ENCODE measurements at places on chromosomes 12 and 14.

- no peak for DNase-seq
Measured at GRCh38 chr12:47950856-47951468, 12.4 kb upstream of the TMEM106C start.

- DNase-seq, result no peak
Measured at GRCh38 chr14:77051116-77051515, 22.6 kb upstream of the IRF2BPL start.

- no peak for DNase-seq
Measured at GRCh38 chr12:114229150-114229549, 176.8 kb downstream of the TBX5 start.

DNA sequence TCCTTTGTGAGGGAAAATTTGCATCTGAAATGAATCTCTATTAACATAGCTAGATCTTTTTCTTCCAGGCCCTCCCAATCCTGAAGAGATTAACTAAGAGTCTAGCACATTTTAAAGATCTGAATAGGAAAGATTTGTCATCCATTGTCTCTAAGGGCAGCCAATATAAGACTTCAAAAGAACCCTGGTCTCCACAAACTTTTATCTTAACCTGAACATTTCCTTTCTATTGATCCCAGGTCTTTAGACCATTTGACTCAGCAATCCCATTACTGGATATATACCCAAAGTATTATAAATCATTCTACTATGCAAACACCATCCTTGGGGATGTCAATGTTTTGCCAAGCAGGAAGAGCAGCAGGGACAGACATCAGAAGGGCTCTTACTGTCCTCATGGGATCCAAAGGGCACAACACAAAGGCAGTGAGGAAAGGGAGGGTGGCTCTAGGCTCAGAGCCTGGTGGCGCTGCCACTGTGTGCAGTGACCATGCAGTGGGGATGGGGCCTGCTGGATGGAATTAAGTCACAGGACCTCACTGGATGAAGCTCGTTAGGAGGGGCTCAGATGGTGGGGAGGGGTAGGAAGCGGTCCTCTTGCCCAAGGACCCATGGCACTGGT lies 12.7 kb upstream of the BDKRB2 start:
- DNase-seq, result no peak

DNA sequence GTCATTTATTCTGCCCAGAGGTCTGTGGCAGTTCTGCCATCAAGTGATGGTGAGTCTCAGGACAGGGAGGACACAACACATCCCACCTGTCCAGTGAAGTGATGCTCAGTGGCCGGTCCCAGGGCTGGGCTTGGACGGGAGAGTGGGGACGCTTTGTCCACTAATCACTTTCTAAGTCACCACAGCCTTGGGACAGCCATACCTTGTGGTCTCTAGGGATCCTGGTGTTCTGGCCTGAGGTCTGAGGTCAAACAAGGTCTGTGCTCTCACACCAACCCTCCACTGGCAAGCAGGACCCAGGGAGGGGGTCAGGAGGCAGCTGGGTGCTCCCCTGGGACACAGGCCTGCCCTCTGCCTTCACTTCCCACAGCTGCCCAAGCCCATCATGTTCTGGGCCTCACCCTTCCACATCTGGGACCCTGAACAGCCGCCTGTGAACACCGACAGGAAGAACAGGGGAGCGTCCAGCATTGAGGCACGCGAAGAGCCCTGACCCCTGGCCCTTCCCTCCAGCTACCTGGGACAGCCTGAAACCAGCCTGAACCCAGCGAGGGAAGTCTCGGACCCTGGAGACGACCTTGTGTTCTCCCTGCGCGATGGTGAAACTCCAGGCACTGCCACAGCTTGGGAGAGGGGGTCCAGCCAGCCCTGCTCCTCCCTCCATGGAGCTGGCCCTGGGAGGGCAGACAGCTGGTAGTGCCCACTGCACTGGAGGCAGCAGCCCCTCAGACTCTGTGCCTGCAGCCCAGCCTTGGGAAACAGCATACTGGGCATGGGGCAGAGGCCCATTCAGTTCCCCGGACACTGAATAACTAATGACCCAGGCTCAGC lies 19.7 kb upstream of the GPR132 start:
- no peak for DNase-seq

DNA sequence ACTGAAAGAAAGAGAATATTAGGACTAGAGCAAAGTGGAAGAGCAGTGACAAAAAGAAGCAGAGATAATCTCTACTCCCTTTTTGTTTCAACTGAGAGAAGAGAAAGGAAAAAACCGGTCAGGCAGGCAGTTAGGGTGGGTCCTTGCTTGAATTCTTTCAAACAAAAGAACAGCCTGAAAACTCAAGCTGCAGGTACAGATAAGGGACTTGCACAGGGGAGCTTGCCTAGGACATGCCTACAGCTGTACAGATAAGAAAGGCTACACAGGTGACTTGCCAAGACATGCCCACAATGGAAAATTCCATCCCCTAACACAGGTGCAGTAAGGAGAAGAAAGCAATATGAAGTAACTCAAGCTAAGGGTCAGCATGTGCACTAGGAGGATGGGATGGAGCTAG lies 532.2 kb upstream of the MIS18BP1 start:
- DNase-seq, result no peak

DNA sequence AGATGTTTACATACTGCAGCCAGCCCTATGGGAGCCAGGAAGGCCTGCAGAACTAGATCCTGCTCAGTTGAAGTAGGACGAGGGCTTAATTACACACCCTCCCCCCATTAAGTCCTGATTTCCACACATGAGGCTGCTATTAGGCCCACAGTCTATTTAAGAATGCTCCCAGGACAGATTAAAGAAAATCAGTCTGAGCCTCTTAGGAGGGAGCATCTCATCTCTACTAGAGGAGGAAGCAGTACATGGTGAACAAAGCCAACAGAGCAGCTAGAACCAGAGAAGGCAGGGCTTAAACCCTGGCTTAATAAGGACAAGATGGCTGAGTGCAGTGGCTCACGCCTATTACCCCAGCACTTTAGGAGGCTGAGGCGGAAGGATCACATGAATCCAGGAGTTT lies 55.8 kb upstream of the ARHGAP5 start:
- DNase-seq, result no peak

GRCh38 chr14:75126679-75127473 lies at the start of gene NEK9:
NEK9 (minus strand) TSS chr14:75127048; CDS start chr14:75126921, 127 bp downstream.
- peak; percentile 89 for DNase-seq

DNA sequence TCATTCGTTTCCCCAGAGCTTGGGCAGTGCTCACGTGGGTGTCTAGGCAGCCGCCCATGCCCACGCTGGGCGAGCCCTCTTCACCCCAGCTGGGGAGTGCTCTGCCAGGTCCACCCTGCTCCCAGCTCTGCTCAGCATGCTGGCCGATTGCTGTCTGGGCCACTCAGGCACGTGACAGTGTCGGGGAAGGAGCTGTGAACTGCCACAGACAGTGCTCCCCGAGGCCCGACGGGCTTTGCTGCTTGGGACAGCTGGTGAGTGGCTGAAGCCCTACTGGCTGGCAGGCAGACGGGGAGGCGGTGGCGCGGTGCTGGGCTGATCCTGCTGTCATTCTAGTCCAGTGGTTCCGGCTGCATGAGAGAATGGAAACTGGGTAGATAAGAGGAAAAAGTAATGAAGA lies 15.8 kb downstream of the NOC4L start:
- no peak for DNase-seq

DNA sequence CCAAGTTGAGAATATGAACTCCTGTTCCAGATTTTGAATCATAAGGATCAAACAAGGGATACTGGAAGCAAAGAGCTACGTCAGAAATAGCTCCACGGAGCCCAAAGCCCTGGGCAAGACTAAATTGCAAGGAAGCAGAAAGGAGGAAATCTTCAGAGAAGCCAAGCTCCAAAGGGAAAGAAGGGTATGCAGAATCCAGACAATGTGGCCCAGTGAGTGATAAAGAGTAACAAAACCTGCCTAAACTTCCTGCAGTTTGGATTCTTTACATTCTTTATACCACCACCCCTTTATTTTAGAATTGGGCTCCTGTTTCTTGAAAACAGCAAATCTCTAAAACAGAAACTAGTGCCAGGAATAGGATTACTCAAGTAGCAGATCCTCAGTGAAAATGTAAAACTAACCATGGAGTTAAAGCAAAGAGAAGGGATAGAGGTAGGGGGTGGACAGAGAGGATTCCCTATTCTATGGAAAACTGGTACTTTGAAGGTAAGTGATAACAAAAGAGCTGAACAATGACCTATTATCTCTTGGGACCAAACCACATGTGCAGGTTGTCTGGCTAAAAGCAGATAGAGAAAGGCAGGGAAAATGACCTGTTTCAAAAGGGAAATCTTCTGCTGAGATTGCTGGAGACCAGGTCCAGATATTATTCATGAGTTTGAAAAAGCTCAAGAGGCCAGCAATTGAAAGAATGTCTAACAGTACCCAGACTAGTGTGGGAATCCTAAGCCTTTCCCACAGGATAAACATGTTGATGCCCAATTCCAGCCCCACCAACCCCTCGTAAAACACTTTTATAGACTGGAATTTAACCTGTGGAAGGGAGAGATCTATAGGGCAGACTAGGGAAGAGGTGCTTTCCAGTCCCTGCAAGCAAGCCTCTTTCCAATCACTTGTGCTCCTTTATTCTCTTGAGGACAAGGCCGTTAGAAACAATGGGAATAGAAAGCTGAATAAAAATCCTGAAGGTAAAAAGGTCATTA lies 24.5 kb downstream of the MBIP start:
- no peak for DNase-seq

GRCh38 chr12:131209082-131210070 lies 255.7 kb downstream of the ADGRD1 start:
- DNase-seq, result no peak

DNA sequence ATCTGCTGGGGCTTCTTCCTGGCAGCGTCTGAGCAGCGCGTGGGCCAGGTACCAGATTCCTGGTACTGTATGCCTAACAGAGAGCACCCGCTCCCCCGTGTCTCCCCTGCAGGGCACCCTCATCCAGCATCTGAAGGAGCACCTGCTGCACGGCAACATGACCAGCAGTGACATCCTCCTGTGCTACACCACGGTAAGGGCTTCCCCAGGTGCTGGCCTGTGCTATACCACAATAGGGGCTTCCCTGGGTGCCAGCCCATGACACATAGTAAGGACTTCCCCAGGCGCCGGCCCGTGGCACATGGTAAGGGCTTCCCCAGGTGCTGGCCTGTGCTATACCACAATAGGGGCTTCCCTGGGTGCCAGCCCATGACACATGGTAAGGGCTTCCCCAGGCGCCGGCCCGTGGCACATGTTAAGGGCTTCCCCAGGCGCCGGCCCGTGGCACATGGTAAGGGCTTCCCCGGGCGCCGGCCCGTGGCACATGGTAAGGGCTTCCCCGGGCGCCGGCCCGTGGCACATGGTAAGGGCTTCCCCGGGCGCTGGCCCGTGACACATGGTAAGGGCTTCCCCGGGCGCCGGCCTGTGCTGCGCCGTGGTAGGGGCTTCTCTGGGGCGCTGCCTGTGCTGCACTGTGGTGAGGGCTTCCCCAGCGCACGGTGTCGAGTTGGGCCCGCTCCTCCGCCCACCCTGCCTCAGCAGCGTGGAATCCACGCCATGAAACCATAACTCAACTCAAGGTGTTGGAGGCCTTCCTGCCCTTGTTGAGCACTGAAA lies 49.3 kb downstream of the AACS start:
- DNase-seq, result no peak

- no peak for DNase-seq
Measured at GRCh38 chr12:52659951-52660350, 7.9 kb upstream of the KRT2 start.

DNA sequence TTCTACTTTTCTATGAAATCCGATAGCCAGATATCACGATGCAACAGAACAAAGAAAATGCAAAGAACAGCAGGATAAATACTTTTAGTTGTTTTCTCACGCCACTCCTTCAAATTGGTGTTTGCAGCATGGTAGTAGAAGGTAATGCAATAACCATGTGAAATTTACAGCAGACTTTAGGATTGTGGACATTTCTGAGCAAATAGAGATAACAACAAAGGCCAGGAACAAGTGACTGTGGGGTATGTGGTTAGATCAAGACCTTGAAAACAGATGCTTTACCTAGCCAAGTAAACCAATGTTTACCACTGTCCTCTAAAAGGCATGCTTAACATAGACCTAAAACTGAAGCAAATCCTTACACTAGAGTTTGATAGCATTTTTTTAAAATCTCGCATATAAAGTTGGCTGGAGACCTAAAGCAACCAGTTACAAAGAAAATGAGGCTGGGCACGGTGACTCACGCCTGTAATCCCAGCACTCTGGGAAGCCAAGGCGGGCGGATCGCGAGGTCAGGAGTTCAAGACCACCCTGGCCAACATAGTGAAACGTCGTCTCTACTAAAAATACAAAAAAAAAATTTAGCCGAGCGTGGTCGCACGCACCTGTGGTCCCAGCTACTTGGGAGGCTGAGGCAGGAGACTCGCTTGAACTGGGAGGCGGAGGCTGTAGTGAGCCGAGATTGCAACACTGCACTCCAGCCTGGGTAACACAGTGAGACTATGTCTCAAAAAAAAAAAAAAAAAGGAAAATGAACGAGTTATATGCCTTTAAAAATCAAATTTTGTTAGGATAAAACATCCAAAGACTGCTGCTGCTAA lies 123.2 kb upstream of the FOXN3 start:
- peak; percentile 67 for DNase-seq

GRCh38 chr12:58925111-58925611 lies 4.9 kb upstream of the LRIG3 start:
- DNase-seq, result no peak

GRCh38 chr14:93286212-93286890 lies 46.5 kb downstream of the BTBD7 start:
- DNase-seq, result peak; percentile 86

DNA sequence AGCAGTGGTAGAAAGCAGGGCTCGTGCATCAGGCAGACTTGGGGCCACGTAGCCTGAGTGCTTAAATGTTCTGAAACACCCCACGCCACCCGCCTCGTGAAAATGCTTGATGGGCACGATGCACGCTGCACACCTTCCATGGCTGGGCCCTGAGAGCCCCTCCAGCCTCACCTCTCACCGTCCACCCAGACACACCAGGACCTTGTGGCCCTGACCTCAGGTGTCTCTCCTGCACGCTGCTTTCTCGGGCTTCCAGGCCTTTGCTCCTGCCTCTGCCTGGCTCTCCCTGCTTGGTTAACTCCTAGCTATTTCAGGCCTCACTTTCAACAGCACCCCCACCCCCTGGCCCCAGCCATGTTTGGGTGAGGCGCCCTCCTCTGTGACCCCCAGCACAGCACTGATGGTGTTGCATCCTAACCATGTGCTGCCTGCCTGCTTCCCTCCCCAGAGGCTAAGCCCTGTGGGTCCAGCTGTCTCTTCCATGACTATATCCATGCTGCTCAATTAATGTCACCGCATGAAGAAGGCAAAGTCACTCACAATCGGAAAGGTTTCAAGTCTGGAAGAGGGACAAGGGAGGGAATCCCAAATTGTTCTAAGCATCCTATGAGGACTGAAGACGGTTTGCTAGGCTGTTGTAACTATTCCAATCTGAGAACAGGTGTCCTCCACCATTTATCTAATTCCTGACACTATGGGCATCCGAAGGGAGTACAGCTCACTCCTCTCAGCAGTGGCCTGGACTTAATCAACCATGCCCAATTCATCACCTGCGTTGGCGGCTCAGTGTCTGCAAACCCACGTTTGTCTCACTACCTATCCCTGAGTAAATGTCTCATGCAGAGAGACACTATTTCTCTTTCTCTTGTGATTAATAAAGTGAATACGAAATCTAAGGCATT lies 82.2 kb downstream of the CCDC88C start:
- DNase-seq, result no peak

DNA sequence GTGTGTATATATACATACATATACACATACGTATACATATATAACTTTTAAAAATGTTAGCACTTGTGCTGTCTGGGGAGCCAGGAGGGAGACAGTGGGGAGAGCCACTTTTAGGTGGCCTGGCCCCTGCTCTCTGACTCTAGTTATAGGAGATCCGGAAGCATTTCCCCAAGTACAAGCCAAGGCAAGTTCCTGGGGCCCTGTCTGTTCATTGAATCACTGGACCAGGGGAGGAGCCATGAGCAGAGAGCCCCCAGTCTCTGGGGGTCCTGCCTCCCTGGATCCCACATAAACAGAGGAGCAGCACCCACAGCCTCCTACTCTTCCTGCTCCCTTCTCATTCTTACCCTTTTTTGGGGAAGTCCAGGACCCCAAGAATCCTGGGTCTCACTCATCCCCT lies 45.4 kb upstream of the TMED10 start:
- no peak for DNase-seq

Measured in fibroblast of lung (primary cell).